ENCODE measurements at places on chromosomes 6 and 20.
A peak's percentile ranks its signal among the peaks of the same experiment; 100 is the strongest.

- no peak for DNase-seq
Observed at GRCh38 chr20:2538356-2538755, 2.0 kb downstream of the TMC2 start.

DNA sequence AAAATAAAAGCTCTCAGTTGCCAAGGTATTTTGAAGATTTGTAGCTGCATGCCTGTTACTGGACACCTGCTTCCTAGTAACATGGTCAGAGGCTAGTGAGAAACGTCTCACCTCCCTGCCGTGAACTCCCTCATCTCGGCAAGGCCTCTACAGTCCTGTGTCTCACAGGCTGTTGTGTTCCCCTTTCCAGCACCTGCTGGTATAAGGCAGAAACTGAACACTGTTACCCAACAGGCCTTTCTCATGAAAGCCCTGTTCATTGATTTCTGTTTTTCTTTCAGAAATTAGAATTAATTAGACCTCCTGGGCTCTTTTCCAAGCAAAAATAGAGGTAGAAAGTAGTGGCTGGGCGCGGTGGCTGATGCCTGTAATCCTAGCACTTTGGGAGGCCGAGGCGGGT lies 17.6 kb upstream of the SRSF3 start:
- DNase-seq, result no peak

- DNase-seq, result peak; percentile 69
Observed at GRCh38 chr6:143536866-143537691, 25.6 kb upstream of the FUCA2 start.

- DNase-seq, result no peak
Observed at GRCh38 chr6:41633056-41633634, 5.1 kb upstream of the MDFI start.

DNA sequence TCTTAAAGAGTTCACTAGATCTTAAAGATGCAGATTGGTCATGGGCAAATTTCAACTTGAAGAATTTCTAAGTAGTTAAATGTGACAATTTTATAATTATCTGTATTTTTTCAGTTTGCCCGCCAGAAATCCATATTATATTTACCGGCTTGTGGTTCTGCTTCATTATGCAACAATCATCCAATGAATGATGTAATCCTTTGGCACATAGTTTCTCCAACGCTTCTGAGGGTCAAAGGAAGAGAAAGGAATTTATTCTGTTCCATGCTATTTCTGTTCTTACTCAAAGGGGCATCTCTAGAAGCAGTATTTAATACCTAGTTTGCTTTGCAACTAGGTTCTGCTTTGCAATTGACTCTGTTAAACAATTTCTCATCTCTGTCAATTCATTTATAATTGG lies 359.3 kb upstream of the PLCB4 start:
- no peak for DNase-seq
